ENCODE measurements at places on chromosomes 11 and 22. TPM values are rescaled to one million over a fixed set of nuclear protein-coding genes. Genes with fewer than 3 reads are reported as not detected.
A peak's percentile ranks its signal among the peaks of the same experiment; 100 is the strongest.

ST13 gene
- 179 TPM for total RNA-seq

SDF2L1 gene
- total RNA-seq = 29.3 TPM

DNA sequence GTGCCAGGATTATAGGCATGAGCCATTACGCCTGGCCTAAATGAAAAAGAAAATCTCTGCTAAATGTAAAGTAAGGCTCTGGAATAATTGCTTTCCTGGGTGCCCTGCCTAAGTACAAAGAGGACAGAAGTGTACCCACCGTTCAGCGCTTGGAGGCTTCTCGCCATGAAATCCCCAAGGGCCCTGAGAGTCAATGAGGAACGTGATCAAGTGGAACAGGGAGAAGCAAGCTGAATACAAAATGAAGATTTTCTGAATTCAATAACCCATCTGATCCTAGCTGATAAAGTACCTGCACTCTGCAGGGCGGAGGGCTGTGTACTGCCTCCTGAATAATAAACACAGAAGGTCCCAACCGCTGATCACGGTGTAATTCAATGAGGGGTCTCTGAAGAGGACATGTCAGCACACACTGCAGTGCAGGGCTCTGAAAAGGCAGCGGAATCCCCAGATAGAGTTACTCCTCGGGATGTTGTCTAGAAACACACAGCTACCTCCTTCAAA is 97.7 kb downstream of the ABTB2 start:
- no peak for DNase-seq

- peak; percentile 96 for DNase-seq
Measured at GRCh38 chr11:110296226-110297075, at the start of gene RDX. Gene RDX, minus strand, starts transcription at chr11:110296614. Its CDS starts 16,922 bp downstream, at chr11:110279692.

GRCh38 chr11:8277691-8278090 is 14.0 kb upstream of the LMO1 start:
- no peak for DNase-seq

DNA sequence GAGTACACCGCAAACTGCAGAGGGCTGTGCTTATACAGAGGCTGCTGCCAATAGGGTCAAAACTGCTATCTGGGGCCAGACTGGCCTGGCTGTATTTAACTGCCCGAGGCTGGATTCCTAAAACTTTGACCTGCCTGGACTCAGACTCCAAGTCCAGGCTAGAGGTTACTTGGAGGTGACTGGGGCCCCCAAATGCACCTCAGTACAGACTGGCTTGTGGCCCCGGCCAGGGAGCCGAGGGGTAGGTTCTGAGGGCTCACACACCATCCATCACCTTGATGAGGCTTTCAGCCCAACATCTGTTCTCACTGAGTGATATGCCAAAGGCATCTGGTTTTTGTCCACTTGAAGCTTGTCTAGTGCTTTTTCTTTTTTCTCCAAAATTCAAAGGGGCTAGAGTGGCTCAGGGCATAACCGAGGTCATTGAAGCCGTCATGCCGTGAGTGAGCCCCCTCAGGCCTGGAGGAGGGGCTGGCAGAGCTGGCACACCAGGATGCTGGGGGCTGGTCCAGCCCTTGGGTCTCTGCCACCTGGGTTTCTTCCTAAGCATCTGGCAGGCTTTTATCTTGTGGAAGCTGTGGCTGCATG is 52.4 kb upstream of the TTLL12 start:
- no peak for DNase-seq

DNA sequence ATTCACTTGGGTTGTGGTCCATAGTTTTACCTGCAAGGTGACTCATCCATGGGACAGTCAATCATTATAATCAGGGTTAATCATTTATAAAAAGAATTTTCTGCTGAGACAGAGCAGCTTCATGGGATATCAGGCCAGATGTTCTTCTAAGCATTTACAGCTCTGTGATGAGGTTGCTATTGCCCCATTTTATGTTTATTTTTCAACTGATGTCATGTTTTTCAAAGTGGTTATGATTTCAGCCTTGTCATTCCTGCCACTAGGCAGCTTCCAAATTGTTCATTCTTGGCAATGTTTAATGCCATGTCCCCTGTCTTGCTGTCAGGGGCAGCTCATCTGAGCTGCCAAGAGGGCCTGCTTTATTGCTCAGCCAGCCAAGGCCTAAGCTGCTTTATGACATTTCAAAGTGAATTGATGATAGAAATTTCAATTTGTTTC is 35.9 kb upstream of the ZBED5 start:
- no peak for DNase-seq
